ENCODE measurements at places on chromosomes 6 and 20.

- no peak for DNase-seq
Measured at GRCh38 chr6:74280130-74280692, 584.2 kb downstream of the CD109 start.

DNA sequence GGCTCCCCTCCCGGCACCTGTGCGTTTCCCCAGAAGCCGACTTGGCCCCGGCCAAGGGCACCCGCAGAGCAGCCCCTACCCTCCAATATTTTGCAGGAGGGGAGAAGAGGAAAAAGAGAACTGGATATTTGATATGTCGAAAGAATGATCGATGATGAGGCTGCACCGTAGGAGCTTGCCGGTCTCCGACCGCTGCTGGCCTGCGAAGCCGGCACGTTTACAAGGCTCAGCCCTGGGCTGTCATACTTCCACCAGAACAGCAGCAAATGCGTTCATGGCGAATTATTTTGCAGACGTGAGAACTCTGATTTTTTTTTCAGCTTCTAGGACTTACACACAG, 296.7 kb downstream of the TFAP2C start:
- DNase-seq: no peak

GRCh38 chr6:88208726-88209125, 42.6 kb upstream of the CNR1 start:
- no peak for DNase-seq

GRCh38 chr20:61370841-61371303, 118.8 kb downstream of the CDH4 start:
- no peak for DNase-seq

GRCh38 chr6:7797386-7797785, 71.5 kb downstream of the BMP6 start:
- DNase-seq: no peak

Measured in B cell (primary cell).